ENCODE measurements at places on chromosomes 3 and 15.

DNA sequence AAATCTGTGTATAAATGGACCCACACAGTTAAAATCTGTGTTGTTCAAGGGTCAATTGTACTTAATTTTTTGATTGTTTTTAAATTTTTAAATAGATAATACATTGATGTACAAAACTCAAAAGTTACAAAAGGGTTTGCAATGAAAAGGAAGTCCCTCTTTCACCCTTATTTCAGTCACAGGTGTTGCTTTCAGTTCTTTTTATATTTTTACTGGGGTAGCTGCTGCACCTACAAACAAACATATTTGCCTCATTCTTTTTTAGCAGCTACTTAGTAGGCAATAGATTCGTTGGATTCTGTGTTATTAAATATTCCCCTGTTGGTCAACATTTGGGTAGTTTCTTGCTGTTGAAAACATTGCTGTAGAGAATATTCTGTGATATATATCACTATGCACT, 44.4 kb downstream of the PIAS1 start:
- DNase-seq = no peak

GRCh38 chr15:98873441-98874218, 134.0 kb downstream of the PGPEP1L start:
- no peak for DNase-seq

DNA sequence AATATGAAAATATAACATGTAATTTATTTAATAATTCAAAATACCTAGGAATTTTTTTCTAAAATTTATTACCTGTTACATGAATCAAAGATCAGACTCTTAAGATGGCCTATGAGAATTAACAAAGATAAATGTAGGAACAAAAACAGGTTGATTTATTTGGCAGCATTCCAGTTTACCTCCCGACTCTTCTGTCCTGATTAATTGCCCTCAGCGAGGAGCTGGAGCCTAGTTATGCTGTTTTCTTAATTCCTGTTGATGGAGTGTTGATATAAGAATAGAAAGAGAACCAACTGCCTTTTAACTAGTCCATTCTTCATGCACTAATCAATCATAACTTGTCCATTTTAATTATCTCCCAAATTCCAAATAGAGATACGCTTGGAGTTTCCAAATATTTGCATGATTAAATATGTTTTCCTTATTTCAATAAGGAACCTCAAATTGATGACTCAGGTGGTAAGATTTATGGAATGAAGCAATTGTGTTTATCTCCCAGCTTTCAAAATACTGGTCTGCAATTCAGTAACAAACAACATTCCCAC, 10.6 kb upstream of the CPB1 start:
- DNase-seq = no peak

- DNase-seq = no peak
Measured at GRCh38 chr15:62866366-62866765, 176.2 kb upstream of the TPM1 start.

- no peak for DNase-seq
Measured at GRCh38 chr15:96106181-96106580, 224.3 kb upstream of the NR2F2 start.

DNA sequence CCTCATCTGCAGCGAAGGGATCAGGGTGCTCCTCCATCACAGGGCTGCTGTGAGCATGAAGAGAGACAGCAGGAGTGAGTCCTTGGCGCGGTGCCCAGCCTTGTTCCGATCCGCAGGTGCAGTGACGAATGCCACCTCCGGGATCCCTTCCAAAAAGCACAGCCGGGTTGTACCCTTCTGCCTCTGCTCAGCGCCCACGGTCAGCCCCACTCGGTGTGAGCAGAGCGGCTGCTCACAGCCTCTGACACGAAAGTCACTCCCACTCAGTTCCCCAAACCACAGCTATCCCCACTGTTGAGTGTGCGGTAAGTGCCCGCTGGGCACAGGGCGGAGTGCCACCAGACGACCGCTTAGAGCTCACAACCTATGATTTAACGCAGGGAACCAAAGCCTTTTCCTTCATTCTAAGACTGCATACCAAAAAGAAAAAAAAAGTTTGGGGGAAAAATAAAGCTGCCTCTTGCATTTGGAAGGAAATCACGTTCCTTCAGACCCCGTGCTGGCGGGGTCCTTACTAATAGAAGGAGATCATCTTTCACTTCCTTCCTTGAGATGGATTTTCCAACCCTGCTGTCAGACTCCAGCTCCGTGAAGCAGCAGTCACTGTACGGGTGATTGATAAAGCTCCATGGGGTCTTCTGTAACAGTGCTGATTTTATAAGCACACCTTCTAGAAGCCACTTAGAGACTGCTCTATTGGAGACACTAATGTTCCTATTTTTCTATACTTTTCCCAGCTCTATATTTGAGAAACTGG, 34.7 kb upstream of the TUBGCP5 start:
- no peak for DNase-seq

DNA sequence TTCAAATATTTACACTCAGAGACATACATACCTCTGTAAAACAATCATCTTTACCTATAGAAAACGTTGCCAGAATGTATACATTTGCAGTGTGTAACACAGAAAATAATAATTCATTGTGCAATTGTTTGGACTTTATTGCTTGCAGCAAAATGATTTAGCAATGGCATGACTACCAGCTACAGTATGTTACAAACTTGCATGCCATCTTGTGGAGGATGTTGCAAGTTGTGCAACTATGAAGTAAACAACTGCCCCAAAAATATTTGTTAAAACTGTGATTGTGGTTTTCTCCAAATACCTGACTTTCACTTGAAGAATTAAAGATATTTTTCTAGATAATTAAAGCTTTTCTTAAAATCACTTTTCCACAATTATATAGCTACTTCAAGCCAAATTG, 27.1 kb upstream of the C3orf49 start:
- no peak for DNase-seq

DNA sequence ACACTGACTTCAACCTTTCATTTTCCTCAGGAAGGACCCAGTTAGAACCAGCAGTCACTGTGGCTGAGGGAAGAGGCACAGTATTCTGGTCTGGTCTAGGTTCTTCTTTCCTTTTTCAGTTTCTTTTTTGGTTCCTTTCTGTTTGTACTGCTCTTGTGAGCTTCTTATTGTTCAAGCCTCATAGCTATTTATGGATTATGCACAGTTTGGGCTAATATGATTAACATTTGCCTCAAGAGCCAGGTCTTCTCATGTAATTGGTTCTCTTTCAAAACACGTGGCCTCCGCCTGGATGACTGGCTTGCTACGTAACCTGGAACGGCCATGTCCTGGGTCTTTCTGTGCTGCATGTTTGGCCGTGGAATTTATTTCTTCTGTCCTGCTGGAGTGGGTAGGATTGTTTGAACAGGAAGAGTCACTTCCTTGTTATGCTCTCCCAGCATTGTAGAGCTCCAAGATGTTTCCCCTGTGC, 43.3 kb downstream of the RBMS3 start:
- DNase-seq = no peak

Data from large intestine (tissue), 12 donors.